ENCODE measurements at places on chromosomes 1 and 21.

GRCh38 chr1:87930796-87931195, 602.1 kb downstream of the LMO4 start:
- DNase-seq, result no peak

GRCh38 chr1:162373541-162374260, 3.0 kb downstream of the SPATA46 start:
- no peak for DNase-seq

GRCh38 chr1:183697814-183698590, 44.9 kb upstream of the APOBEC4 start:
- no peak for DNase-seq

DNA sequence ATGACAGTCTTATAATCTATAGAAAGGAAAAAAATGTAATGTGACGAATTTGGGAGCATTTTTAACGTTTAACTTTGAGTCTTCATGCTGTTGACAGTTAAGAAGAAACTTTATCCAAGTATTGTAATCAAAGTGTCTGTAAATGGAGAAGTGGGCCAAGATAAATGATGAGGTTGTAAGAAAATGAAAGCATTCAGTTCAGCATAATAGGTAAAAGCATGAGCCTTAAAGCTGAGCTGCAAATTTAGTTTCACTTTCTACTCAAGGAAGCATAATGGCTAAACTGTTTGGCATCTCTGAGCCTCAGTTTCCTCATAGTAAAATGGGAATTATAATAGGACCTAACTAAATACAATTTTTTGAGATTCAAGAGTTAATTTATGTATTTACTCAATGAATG, 1554.8 kb downstream of the KCNT2 start:
- DNase-seq, result no peak

DNA sequence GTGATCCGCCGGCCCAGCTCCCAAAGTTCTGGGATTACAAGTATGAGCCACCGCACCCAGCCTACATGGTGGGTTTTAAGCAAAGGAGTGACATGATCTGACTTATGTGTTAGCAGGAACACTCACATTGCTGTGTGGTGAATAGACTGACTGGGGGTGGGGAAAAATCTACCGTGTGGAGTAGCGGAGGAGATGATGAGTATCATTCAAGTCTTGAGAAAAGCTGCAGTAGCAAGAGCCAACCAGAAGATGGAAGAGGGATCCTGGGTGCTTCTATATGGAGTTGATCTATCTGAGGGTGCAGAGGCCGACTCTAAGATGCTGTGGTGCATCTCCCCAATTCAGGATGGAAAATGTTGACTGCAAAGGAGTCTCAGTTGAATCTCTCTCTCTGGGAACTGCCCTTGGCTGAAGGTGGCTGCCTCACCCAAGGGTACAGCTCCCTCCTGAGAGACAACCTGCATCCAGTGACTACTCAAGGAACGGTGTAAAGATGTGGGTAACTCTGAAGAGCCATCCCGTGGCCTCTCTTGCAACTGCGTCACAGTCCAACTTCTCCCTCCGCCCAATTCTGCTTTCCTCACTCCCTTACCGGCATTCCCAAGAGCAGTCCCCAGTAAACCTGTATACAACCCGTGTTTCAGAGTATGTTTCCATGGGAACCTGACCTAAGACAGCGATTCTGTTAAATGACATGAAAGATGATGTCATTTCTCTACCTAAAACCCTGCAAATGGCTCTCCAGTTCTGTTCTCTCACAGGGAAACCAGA, 7.4 kb upstream of the B3GALNT2 start:
- no peak for DNase-seq

- no peak for DNase-seq
These were observed 1.7 kb downstream of the RCC2 start for GRCh38 chr1:17437580-17438317.

- DNase-seq, result no peak
These were observed 52.7 kb downstream of the PKN2 start for GRCh38 chr1:88736633-88737248.

Data from GF-D8 (cell line).